ENCODE measurements at places on chromosomes 5 and 9.

DNA sequence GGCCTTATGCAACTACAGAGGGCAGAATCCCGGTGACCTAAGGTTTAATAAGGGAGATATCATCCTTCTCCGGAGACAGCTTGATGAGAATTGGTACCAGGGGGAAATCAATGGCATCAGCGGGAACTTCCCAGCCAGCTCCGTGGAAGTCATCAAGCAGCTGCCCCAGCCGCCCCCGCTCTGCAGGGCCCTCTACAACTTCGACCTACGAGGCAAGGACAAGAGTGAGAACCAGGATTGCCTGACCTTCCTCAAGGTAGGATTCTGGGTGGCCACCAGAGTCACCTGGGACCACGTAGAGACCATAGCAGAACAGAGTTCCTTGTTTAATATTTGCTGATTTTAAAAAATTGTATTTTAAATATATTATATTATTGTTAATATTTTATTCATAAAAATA, 63.7 kb downstream of the SH3RF2 start:
- no peak for DNase-seq

- no peak for DNase-seq
Measured at GRCh38 chr9:91787931-91788330, 162.1 kb downstream of the ROR2 start.

DNA sequence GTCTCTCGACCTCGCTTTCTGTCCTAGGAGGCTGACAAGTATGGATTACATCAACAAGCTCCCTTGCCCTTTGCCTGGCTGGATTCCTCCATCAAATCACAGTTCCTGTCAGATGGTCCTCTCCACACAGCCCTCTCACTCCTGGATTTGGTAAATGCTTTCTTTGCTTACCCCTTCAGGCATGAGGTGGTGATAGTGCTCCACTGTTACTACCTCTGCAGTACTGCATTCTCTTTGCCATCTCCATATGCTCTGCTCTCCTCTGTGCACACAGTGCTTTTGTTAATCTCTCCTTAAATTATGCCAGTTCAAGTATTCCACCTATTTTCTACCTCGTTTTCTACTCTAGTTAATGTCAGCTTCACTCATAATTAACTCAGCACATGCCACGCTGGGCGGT, 279.2 kb downstream of the DMAC1 start:
- DNase-seq, result no peak

GRCh38 chr5:119801570-119801969, 172.2 kb downstream of the FAM170A start:
- no peak for DNase-seq

DNA sequence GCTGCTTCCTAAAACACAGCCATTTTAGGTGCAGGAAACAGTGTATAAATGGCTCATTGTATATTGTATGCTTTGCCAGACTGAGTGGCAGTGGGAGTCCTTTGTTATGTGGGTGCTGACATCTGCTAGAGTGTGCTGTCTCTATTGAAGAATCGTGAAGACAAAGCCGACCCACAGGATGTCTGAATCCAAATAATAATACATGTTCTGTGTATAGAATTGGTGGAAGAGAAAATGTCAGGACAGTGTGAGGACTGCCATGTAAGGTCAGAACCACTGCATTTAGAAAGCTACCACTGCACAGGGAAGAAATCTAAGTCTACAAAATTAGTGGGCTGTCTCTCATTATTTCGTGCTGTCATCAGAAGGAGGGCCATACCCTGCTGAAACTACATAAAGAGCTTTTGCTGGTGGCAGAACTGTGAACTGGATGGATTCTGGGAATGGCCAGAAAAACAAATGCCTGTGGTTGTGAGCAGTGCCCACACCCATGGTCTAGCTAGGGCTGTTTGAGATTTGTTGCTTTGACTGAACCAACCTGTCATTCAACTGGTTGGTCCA, 2.5 kb downstream of the IL7R start:
- no peak for DNase-seq

DNA sequence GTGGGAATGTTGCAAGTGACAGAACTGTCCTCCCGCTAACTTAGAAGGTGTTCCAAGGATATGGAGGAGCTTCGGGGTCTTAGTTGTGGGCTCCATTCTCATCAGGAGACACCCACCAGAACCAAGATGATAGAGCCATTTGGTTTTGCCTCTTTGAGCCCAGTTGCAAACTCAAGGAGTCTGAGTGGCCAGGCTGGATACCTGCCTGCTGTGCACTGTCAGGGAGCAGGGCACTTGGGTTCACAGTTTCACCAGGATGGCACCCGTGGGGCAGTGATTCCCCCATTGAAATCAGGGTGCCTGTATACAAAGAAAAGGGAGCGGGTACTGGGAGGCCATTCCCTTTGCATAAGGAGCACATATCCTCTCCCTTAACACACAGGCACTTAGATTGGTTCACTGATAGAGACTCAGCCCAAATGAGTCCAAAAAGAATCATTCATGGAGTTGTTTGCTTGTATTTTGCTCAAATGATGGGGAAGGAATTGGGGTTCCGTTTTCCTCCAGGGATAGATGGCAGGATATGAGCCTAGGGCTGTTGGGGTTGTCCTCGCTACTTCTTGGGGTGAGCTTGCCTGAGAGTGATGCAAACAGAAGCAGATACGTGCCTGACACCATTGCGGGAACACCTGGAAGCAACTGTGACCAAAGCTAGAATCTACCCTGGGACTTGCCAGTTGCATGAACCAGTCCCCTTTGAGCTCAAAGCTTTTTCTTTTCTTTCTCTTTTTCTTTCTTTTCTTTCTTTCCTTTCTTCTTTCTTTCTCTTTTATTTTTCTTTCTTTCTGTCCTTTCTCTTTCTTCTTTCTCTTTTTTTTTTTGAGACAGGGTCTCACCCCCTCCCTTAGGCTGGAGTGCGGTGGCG, 1.3 kb upstream of the PRR7 start:
- DNase-seq, result no peak

DNA sequence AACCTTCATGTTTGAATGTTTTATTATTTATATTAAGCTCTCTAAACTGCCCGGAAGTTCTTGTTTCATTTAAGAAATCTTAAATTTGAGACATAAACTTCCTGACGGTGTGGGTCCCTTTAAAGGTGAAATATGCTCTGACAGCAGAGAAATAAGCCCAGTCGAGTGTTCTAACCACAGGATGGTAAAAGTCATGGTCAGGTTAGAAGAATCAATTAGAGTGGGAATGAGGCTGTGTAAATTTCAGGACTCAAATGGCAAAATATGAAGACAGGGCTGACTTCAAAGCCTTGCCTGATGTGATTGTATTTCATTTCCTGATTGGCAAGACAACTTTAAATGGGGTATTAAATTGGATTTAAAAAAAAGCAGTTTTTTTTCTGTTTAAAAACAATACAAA, 432.9 kb upstream of the BRINP1 start:
- no peak for DNase-seq

DNA sequence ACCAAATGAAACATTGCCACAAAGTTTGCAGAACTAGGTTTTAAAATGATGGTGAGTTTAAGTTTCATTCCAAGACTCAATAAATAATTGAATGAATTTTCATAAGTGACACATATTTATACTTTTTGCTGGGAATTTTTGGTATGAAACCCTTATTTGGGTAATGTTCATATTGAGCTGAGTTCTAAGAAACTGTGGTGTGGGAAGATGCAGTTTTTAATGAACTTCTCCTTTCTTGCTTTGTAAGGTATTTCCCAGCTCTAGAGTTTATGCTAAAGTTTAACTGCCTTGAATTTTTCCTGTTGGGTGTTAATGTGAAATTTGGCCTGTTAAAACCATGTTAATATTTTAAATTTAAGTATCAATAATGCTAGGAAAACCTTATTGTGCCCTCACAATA, 15.1 kb downstream of the RABGAP1 start:
- no peak for DNase-seq

DNA sequence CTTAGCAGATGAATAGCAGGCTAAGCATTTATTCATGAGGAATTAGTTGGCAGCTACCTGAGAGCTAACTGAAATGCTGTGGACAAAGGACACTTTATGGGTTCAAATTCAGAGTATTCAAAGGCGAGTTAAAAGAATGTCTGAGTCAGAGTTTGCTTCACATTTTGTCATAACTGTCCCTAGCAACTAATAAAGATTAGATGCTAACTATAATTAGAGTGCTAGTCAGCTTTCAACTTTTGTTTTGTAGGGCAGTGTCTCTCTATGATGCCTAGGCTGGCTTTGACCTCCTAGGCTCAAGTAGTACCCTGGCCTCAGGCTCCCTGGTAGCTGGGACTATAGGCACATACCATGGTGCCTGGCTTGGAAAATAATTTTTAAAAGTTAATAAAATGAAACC, 4.6 kb downstream of the SMC5 start:
- no peak for DNase-seq

GRCh38 chr5:41246376-41246775, 33.0 kb upstream of the C6 start:
- DNase-seq, result no peak

DNA sequence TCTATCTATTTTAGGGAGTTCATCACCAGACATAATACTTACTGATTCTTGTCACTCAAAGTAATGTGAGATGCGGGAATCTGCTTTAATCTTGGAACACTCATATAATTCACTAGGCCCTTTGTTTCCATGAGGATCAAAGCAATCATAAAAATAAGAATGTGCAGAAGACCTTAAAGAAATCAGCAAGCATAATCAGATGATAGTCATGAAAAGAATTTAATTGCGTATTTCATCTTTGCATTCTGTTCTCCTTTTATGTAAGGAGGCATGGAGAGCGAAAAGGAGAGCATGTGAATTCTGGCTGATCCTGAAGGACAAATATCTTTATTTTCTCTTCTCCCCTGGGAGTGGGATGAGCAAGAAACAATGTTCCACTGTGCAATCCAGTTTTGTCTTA, 128.0 kb downstream of the RAB3C start:
- DNase-seq, result no peak

DNA sequence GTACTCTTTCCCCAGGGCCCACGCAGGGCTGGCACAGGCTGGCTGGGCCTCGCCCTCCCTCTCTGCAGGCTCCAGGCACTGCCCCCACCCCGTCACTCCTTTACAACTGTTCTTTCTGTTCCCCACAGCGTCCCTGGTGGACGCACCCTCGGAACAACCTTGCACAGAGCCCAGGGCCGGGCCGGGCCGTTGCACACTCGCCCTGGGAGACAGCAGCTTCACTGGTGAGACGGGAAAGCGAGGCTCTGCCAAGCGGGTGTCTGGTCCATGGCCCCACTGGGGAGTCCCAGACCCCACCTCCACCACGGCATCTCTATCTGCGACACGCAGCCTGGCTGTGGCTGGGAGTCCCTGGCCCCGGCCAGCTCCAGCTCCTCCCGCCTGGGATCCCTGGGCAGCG, 18.4 kb upstream of the QSOX2 start:
- no peak for DNase-seq

DNA sequence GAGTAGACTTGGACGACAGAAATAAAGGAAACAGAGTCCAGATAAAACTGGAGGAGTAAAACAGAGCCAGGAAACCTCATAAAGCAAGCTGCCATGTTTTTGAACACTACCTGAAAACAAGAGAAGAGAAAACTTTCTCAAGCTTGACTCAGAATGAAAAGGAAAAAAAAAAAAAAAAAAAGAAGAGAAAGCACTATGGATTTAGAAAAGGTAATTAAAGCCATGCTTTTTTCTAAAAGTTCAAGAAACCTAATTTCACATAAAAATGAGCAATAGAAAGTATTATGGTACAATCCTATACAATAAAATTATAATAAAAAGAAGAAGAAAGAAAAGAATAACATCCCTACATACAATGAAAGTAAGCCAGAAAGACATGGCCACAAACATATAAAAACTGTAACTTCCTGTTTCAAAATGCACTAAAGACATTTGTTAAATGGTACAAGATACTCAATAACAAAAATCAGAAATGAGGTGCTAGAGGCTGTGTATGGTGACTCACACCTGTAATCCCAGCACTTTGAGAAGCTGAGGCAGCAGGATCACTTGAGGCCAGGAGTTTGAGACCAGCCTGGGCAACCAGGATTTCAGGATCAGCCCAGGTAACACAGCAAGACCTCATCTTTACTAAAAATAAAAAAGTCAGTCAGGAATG, 129.5 kb downstream of the SIL1 start:
- no peak for DNase-seq

DNA sequence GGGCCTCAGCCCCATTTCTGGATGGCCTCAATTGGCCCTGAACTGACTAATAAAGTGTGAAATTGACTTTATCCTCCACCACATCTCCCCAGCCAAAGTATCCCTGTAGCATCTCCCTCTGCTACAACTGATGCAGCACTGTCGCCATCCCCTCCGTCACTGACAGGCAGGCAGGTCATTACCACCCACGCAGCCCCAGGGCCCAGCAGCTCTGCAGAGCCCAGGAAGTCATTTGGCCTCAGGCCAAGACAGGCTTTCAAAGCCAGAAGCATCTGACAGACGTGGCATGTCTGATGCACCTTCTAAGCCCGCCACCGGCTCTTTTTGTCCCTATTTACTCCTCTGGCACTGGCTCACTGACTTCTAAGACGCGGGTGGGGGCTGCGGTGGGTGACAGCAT, 65.3 kb downstream of the ARHGEF37 start:
- DNase-seq, result no peak

GRCh38 chr5:89020926-89021610, 138.1 kb upstream of the MEF2C start:
- no peak for DNase-seq

DNA sequence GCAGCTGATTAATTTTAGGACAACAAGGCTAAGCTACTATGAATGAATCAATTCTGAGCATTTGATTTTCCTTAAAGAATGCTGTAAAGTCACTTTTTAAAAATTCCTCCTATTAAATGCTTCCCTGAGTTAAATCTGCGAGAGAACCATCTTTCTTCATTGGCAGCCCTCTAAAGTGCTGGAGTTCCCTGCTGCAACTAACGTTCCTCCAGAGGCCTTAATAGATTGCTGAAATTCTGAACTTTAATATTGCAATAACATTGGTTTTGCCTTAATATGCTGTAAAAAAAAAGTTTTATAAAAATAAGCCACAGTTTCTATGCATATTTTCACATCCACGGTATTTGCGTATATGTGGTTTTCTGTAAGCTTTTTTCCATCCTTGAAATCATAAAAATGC, 298.0 kb upstream of the PIK3R1 start:
- no peak for DNase-seq

DNA sequence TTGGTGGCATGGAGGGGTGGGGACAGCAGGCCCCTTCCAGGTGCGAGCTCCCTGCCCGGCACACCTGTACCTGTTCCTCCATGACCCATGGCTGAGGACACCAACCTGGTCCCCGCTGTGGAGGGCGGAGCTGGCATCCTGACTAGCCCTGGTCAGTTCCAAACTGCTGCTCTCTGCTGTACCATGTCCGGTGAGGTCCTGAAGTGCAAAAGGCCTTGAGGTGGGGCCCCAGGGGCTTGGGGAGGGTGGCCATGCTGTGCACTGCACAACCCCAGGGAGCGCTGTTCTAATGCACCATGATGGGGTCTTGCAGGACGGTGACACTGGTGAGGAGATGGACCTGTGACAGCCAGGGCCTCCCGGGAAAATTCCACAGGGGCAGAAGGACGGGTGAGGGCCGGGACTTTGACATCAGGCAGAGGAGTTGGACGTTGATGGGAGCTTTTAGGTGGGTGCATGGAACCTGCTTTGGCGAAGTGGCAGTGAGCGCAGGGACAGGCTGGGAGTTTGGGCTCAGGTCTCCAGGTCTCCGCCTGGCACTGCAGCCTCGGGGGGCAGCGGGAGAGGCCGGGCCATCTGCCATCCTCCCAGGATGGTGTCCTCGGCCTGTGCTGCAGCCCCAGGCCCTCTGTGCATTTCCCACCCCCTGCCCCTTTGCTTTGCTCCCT, 38.9 kb downstream of the COL5A1 start:
- DNase-seq, result no peak

- DNase-seq, result no peak
Measured at GRCh38 chr9:93225892-93226291, 42.0 kb downstream of the WNK2 start.

GRCh38 chr9:113380869-113381378, 4.1 kb upstream of the HDHD3 start:
- DNase-seq, result no peak

- DNase-seq, result peak; percentile 28
Measured at GRCh38 chr5:1666812-1667588, 132.6 kb downstream of the MRPL36 start.

Data from stimulated activated CD4-positive, alpha-beta T cell treated with anti-CD3 and anti-CD28 coated beads, Interleukin-1b, Interleukin-23, amount 100 ng/mL, for 1 hour (primary cell).